ENCODE measurements at places on chromosomes 7 and 10. TPM values are rescaled to one million over a fixed set of nuclear protein-coding genes. Genes with fewer than 3 reads are reported as not detected.

- DNase-seq: no peak
Observed at GRCh38 chr10:58511765-58512490, 744 bp upstream of the BICC1 start.

DNA sequence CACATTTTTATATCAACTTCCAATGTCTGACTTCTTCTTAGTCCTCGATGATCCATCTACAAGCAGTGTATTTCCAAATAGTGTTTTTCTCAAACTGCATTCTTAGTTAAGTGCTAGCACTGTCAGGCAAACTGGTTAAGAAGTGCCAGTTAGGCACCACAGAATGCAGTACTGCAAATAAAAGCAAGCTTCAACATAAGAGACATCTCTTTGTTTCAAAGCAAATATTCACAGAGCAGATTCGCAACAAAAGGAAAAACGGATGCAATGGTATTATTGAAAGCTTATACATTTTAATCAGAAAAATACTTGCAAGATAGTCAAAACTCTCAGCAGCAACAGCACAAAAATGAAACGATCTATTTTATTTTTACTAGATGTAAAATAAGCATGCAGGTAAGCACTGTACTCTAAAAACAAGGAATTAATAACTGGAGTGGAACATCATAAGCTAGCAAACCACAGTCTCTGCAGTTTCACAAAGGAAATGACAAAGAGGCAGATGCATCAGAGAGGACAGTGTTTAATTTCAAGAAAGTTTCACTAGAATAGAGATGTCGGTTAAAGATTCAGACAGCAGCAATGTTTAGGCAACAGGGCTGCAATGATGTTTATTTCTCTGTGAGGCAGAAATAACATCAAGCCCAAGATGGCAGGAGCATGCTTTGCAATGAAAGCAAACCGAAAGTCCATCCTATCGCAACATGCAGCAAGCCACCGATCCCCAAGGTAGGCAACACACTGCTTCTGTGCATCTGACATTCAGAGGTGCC, 82.0 kb downstream of the FGFR2 start:
- DNase-seq: no peak

GRCh38 chr10:46526682-46527038, 29.8 kb downstream of the GPRIN2 start:
- no peak for DNase-seq

GRCh38 chr10:132001238-132001972, 19.7 kb upstream of the BNIP3 start:
- DNase-seq: no peak

- DNase-seq: no peak
Observed at GRCh38 chr10:80487791-80488538, 33.9 kb downstream of the TSPAN14 start.

GRCh38 chr10:22805304-22805703, 90.9 kb upstream of the PIP4K2A start:
- DNase-seq: no peak

- DNase-seq: no peak
Observed at GRCh38 chr7:7992506-7992905, 23.9 kb downstream of the GLCCI1 start.

DNA sequence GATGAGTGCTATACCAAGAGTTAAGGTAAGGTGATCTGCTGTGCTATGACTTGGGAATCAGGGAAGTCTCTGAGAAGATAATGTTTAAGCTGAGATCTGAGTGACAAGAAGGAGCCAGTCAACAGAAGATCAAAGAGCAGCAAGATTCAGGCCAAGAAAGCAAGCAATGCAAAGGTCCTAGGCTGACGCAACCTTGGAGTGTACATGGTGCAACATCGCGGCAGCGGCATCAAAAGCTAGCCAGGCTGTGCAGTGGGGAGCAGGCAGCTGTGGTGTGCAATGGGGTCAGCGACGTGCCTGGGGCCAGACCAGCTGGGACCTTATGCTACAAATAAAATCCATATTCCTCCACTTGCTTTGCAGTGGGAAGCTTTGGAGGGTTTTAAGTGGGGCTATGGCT, 324.1 kb downstream of the LRMDA start:
- DNase-seq: no peak

- DNase-seq: no peak
Observed at GRCh38 chr7:70710011-70710480, 421.9 kb upstream of the GALNT17 start.

GRCh38 chr10:50367732-50368131, 116.4 kb upstream of the ASAH2 start:
- DNase-seq: no peak

GRCh38 chr10:22649390-22649841, 65.0 kb downstream of the PIP4K2A start:
- DNase-seq: no peak

DNA sequence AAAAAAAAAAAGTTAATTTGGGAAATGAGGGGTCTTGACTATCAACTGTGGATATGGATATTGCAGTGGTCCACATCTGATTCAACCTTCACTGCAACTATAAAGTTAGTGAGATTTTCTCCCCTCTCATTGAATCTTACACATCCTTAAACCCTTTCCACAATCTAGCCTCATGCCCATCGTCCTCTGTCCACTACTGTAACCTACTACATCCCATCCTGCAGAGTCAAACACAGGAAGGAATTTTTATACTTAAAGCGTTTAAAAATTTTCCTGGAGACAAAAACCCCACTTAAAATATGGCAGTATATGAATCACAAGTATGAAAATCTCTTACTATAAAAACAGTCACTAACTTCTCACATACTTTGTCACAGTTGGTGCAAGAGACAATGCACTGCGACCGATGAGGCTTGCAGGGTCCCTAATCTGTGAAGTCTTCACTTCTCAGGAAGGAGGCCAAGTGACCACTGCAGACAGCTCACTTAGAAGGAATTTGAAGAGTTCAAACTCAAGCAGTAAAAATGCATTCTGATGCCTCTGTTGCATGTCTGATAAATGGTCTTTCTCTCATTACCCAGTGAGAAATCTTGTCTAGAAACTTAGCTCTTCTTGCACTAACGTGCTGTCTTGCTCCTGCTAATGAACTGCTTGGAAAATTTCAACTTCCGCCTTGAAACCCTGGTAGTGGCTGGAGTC, 50.3 kb upstream of the ST8SIA6 start:
- no peak for DNase-seq

- DNase-seq: no peak
Observed at GRCh38 chr7:38463277-38464225, 167.6 kb downstream of the AMPH start.

DNA sequence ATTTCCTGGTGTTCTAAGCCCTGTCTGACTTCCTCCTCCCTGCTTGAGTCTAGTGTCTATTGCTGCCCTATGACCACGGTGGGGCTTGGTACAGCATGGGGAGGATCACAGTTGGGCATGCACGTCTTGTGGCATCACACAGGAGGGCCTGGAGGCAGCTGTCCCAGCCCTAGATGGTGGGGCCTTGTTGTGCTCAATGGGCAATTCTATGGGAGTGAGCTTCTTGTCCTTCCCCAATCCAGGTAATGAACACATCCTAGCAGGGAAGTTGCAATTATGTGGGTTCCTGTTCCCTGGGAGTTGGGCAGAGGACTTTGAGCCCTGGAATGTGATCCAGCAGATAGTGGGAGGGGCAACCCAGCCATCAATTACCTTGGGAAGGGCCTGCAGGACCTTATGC, 10.8 kb upstream of the FAM3C start:
- DNase-seq: no peak

UPK3B gene
- 4.6 TPM for polyA plus RNA-seq

CLDN4 gene
- 3.7 TPM for polyA plus RNA-seq

- DNase-seq: no peak
Observed at GRCh38 chr10:4093438-4093837, 308.4 kb upstream of the KLF6 start.

GRCh38 chr10:77417806-77418640, 219.6 kb downstream of the KCNMA1 start:
- DNase-seq: no peak

ST8SIA6 gene
- 0.95 TPM for polyA plus RNA-seq

GRCh38 chr7:13989949-13990305, 461 bp upstream of the ETV1 start:
- DNase-seq: no peak

DNAJC30 gene
- polyA plus RNA-seq: 8.3 TPM

NRP1 gene
- polyA plus RNA-seq: 185 TPM

DNA sequence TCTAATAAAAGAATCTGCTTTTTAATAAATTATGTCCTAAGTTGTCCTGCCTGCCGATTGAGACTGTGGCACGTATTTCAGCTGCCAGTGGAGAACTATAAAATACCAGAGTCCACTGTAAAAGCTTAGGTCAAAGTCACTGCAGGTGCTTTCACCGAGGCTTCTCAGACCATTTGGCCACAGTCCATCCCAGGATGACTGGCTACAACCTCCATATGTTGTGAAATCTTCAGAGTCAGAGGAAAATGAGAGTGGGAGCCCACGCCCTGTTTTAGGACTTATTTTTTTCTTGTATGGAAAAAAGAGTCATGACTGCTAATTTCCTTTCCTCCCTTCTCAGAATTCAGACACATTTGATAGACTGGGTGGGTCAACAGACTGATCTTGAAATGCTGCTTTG, 182.9 kb downstream of the ANK3 start:
- no peak for DNase-seq

- DNase-seq: no peak
Observed at GRCh38 chr10:17134737-17135260, 5.2 kb upstream of the CUBN start.

ITPRID1 gene
- not detected for polyA plus RNA-seq
